Pulmonary artery endothelial cell (primary cell): ENCODE measurements at places on chromosomes 5 and 9. TPM values are rescaled to one million over a fixed set of nuclear protein-coding genes. Genes with fewer than 3 reads are reported as not detected.

GRCh38 chr5:68886814-68887213 lies 207.0 kb upstream of the SLC30A5 start:
- DNase-seq = no peak

The MAMDC4 gene
- 0.86 and 2.1 TPM in 2 replicates for total RNA-seq

DNA sequence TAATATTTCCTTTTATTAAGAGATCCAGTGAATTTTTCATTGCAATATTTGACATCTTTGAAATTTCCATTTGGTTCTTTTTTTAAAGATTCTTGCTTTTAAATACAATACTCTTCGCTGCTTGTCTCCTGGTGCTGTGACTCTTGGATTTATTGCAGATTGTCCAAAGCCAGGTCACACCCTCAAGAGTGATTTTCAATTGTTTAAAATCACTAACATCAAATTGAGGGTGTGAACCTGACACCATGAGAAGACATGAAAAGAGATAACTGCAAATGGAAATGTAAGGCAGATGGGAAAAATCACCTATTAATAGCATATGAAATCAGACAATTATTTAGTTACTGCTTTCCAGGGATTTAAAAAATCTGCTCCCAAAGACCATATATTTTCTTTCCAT lies 42.6 kb downstream of the ANXA1 start:
- DNase-seq = no peak

The TXNDC8 gene
- not detected in 2 replicates for total RNA-seq

DNA sequence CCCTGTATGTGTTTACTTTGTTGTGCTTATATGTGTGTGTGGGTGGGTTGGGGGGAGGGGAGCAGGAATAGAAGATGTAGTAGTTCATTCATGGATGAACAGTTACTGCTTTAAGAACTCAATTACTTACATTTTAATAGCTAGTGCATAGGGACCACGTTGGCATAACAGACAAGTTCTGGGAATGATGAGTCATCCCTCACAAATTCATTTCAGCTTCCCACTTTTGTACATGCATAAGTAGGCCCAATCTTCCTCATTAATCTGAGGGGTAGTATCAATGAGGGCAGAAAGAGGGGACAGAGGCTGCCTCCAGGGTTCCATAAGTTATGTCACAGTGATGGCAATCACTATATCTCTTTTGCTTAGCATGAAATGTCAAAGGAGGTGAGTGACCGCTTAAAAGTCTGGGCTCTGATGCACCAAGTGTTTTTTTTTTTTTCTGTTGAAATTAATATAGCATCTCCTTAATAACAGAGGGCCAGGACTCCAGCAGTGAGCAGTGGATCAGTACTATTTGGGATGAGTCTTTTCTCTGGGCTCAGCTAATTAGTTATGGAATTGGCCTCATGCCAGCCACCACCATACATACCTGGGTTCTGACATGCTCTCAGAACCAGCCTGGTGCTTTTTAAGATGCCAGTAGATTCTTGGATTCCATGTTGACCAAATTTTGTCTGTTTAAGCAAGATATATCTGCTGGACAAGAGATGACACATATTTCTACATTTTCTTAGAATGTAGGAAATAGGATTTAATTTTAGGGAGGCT lies 37.1 kb downstream of the PRDM6 start:
- peak; percentile 13 for DNase-seq

- no peak for DNase-seq
These were observed 616 bp downstream of the RNF130 start for GRCh38 chr5:180070756-180071530.

DNA sequence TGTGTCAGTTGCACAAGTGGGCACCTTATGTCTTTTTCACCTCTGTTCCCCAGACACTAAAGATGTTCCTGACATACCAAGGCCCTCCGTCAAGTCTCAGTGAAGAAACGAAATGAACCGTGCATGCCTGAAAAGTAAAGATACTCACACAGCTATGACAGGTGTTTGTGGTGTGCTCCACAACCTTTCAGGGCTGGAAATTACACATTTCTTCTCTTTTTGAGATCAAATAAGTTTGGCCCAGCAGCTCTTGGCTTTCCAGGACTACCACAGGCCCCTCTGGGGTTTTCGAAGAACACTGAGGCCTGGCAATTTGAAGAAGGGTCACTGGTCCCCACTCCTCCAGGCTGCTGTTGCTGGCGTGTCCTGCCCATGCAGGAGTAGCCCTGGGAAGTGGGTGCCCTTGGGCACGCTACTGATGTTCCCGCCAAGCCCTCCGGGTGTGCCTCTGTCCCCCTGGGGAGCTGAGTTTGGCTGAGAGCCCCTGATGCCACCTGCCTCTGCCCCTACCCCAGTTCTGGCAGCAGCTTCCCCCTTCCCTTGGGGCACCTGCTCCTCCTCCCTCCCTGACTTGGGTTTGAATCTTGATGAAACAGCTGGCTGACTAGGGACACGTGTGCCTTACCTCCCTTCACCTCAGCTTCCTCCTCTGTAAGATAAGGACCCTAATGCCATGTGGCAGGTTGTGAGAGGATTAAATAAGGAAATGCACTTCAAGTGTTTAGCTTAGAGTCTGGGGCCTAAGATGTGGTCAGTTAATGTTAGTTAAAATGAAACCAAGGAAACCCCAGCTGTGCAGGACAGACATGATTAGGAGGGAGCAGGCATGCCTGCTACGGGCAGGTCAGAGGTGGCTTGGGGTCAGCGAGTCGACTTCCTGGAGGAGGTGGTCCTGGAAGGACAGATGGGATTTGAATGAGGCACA lies 49.1 kb upstream of the GADD45G start:
- no peak for DNase-seq

The CYSRT1 gene
- total RNA-seq = 0.11 and 0.46 TPM in 2 replicates

GRCh38 chr9:126451316-126451885 lies 124.8 kb downstream of the MVB12B start:
- no peak for DNase-seq

- DNase-seq = no peak
These were observed 27.4 kb downstream of the DNAH5 start for GRCh38 chr5:13917061-13917460.

DNA sequence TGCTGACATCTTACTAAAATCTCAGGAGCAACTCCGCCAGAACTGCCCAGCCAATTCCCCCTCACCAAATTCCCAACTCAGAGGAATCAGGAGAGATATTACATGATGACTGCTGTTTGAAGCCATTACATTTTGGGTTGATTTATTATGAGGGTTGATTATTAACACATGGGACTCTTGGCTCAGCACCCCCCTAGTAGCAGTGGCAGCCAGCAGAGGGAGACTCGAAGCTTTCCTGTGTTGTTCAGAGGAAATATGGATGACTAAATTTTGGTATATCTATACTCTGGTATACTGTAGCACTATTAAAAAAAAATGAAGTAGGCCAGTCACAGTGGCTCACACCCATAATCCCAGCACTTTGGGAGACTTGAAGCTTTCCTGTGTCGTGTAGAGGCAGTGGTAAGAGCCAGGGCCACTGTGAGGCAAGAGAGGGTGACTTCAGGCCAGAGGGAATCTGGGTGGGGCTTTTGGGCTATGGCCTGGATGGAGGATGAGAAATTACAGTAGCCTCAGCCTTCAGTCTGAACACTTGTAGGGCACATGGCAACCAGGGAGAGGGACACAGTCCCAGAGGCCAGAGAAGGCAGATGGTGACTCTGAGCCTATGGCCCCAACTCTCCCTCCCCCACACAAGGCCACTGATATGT lies 111.4 kb downstream of the LHX2 start:
- DNase-seq = no peak

GRCh38 chr9:19470567-19470966 lies 61.8 kb downstream of the ACER2 start:
- no peak for DNase-seq

The CDO1 gene
- 5.5 and 6.3 TPM in 2 replicates for total RNA-seq

GRCh38 chr9:133153227-133154096 lies 10.3 kb downstream of the GBGT1 start:
- no peak for DNase-seq

The LIX1 gene
- total RNA-seq = not detected in 2 replicates

DNA sequence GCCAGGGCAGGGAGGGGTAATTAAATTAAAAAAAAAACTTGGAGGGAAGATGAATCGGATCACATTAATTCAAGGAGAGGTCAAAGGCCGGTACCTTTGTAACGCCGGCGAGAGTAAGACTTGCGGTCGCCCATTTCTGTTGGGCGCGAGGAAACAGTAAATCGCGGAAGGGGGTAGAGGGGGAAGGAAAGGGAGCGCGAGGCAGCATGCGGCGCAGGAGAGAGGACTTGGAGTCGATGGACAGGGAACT lies 324 bp upstream of the RGMB start:
- DNase-seq = no peak

GRCh38 chr9:68462105-68462775 lies 78.4 kb downstream of the TMEM252 start:
- no peak for DNase-seq

DNA sequence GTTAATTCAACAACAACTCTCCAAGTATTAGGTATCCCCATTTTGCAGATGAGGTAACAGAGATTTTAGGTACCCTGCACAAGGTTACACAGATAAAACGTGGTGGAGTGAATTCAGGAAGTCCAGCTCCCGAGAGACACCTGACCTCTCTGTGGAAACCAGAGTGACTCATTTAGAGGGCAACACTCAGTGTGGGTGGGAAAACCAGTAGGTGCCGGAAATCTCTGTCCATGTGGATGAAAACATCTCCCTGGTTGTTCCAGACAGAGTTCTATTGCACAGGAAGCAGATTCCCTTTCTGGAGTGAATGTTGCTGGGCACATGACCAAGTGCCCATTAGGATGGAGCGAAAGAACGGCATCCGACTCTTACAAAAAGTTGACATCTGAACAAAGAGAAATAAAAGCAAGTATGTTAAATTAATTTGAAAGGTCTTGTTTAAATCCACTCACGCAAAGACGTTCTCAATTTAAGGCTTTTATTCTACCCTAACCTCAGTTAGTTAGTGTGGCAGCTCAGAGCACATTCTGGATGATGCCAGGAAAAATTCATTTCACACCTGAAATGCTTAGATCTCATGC lies 391.9 kb upstream of the WWC1 start:
- DNase-seq = no peak

GRCh38 chr5:41067714-41068568 lies 3.2 kb downstream of the MROH2B start:
- DNase-seq = no peak

GRCh38 chr5:127863161-127863560 lies 160.0 kb downstream of the CCDC192 start:
- no peak for DNase-seq

The ADGRV1 gene
- total RNA-seq = 0.04 and 0.20 TPM in 2 replicates

GRCh38 chr9:71766663-71767062 lies 1.6 kb downstream of the CEMIP2 start:
- DNase-seq = no peak

DNA sequence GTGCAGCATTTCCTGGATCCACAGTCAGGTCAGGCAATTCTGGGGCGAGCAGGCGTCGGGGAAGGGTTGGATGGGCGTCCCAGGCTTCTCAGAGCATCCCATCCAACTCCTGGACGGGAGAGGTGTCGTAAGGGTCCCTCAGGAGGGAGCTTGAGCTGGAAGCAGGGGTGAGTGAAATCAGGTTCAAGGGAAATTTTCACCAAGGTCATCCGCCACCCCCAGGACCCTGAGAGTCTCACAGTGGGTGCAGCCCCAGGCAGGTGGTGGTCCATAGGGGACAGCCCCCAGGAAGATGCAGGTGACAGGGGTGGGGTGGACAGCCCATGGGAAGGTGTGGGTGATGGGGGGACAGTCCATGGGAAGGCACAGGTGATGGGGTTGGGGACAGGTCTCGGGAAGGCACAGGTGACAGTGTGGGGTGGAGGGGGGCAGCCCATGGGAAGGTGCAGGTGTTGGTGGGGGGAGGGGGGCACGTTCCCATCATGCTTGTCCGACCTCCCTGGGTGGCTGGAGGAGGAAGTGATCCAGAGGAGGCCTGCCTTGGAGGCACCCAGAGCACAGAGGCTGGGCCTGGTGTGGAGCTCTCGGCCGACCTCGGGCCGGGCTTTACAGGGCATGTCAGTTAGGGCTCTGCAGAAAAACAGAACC lies 48.9 kb downstream of the AHRR start:
- no peak for DNase-seq

The HTR1A gene
- total RNA-seq = not detected in 2 replicates

DNA sequence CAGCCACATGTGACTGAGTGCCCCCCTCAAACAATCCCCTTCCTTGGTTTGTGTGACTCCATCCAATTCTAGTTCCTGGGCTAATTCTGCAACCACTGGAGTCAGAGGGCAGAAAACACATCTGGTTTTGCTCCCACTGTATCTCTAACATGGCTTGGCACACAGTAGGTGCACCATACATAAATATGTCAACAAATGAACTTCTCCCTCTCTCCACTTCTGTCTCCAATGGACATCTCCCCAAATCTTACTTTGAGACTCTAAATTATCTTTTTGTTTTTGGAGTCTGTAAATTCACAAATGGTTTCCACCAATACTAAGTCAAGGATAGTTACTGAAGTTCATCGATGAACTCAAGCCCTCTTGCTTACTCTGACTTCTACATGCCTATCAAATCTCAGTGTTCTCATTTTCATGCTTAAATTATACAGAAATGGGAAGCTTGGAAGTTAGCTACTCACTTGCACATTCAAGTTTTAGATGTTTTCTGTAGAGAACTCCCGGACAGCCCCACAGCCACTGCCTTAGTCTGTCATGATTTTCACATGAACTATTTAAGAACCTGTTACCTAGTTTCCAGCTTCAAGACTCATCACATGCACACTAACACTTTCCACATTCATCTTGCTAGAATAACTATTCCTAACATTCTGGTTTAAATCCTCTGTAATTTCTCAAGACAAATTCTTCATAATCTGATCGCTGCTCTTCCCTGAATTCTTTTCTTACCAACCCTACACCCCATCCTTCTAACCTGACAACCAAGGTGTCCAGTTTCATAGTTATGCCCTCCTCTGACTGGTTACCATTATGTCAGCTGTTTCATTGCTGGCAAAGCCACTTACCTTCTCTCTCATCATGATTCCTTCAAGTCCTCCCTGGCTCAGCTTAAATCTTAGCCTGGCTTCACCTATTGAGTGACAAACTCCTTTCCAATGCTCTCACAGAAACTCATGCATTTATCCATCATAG lies 6.0 kb downstream of the RPL37 start:
- DNase-seq = no peak
